ENCODE measurements at places on chromosomes 6 and 20. TPM values are rescaled to one million over a fixed set of nuclear protein-coding genes. Genes with fewer than 3 reads are reported as not detected.

GRCh38 chr20:57432862-57433491 is 41.8 kb downstream of the RBM38 start:
- no peak for DNase-seq

- no peak for DNase-seq
Observed at GRCh38 chr6:111723412-111723970, 117.8 kb upstream of the TRAF3IP2 start.

GRCh38 chr20:2751878-2752566 is 48.4 kb downstream of the CPXM1 start:
- no peak for DNase-seq

- DNase-seq, result no peak
Observed at GRCh38 chr6:113178349-113178748, 678.8 kb upstream of the MARCKS start.

- DNase-seq, result no peak
Observed at GRCh38 chr6:4930025-4930691, 73.7 kb downstream of the RPP40 start.

DNA sequence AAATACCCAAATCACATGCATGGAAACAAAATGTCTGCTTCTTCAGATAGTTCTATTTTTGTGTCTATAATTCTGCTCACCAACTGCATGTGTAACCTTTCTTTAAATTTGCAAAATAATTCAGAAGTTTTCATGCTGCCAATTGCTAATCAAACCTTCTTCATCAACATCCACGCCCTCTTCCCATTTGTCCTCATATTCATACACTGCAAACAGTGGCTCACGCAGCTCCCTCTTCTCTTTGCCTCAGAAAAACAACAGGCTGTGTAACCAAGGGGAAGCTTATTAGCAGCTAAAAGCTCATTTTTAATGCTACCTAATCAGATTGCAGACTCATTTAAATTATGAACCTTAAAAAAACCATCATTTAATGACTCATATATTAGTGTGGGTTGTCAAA is 555.0 kb upstream of the EPHA7 start:
- DNase-seq, result no peak

DNA sequence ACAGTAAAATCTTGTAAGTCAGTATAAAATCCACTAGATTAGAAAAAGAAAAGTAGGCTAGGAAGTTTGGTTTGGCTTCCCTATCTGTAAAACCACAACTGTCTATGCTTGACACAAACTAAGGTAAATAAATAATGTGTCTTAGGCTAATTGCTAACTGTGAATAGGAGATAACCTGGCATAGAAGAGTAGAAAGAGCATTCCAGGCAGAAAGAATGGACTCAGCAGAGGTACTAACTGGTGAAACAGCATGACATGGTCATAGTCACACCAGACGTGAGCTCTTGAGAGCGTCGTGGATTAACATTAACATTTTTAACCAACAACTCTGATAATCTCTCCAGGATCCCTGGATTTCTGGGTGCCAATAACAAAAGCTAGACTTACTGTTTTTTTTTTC is 8.7 kb upstream of the WTAP start:
- DNase-seq, result no peak

DNA sequence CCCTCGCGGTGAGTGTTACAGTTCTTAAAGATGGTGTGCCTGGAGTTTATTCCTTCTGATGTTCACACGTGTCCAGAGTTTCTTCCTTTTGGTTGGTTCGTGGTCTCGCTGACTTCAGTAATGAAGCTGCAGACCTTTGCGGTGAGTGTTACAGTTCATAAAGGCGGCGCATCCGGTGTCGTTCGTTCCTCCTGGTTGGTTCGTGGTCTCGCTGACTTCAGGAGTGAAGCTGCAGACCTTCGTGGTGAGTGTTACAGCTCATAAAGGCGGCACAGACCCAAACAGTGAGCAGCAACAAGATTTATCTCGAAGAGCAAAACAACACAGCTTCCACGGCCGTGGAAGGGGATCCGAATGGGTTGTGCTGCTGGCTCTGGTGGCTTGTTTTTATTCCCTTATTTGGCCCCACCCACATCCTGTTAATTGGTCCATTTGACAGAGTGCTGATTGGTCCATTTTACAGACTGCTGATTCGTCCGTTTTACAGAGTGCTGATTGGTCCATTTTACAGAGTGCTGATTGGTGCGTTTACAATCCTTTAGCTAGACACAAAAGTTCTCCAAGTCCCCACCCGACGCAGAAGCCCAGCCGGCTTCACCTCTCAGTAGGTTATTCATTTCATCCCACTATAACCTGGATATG is 48.2 kb upstream of the ARG1 start:
- DNase-seq, result no peak

GRCh38 chr20:38790200-38791053 is 15.1 kb upstream of the PPP1R16B start:
- DNase-seq, result no peak

- no peak for DNase-seq
Observed at GRCh38 chr6:118663993-118664985, 12.9 kb upstream of the CEP85L start.

GRCh38 chr6:37238381-37238780 is 19.2 kb upstream of the TBC1D22B start:
- DNase-seq, result no peak

- DNase-seq, result no peak
Observed at GRCh38 chr20:39954621-39955020, 734.4 kb downstream of the MAFB start.

DNA sequence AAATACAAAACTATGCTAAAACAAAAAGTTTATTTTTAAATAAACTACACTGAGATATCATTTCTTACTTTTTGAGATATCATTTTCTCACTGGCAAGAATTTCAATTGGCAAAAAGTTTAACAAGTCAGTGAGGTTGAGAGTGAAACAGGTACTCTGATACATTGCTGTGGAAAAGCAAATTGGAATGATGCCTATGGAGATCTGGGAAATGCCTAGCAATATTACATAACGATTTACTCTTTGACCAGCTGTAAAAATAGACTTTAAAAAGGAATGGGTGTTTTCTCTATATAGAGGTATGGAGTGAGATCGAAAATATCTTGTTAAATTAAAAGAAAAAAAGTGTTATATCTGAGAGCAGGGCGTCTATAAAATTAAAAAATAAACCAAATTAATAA is 16.9 kb downstream of the CGAS start:
- DNase-seq, result no peak

GRCh38 chr6:115947966-115948541 is 112.6 kb downstream of the FRK start:
- no peak for DNase-seq

DNA sequence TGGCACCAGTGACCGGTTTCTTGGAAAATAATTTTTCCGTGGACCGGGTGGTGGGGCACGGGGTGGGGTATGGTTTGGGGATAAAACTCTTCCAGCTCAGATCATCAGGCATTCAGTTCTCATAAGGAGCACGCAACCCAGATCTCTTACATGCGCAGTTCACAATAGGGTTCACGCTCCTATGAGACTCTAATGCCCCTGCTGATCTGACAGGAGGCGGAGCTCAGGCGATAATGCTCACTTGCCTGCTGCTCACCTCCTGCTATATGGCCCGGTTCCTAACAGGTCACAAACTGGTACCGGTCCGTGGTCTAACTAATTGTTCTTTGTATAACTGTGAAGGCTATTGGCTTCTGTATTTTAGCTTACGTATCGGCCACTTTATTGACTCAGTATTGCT is 51.7 kb downstream of the VSTM2L start:
- DNase-seq, result no peak

- DNase-seq, result no peak
Observed at GRCh38 chr20:51470907-51471411, 71.6 kb downstream of the NFATC2 start.

- no peak for DNase-seq
Observed at GRCh38 chr20:51199920-51200319, 177.0 kb upstream of the KCNG1 start.

GRCh38 chr6:6781172-6781872 is 192.8 kb downstream of the LY86 start:
- peak; percentile 39 for DNase-seq

- no peak for DNase-seq
Observed at GRCh38 chr20:63765902-63766301, 26.3 kb downstream of the SLC2A4RG start.

DNA sequence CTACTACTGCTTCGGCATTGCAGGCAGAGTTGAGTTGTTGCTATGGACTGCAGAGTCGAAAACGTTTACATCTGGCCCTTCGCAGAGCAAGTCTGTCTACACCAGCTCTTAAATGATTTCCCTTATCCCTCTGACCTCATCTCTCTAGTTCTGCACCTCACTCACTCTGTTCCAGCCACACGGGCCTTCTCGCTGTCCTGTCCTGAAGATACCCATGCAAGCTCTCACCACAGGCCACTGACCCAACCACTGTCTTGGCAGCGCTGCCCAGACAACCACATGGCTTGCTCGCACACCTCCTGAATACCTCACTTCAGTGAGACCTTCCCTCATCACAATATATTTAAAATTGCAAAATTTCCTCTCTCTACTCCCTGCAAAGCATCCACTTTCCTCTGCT is 31.4 kb downstream of the B4GALT5 start:
- DNase-seq, result no peak

GRCh38 chr6:168039849-168040248 is 39.2 kb downstream of the FRMD1 start:
- no peak for DNase-seq

- no peak for DNase-seq
Observed at GRCh38 chr20:17541596-17541995, 10.4 kb upstream of the BFSP1 start.

DNA sequence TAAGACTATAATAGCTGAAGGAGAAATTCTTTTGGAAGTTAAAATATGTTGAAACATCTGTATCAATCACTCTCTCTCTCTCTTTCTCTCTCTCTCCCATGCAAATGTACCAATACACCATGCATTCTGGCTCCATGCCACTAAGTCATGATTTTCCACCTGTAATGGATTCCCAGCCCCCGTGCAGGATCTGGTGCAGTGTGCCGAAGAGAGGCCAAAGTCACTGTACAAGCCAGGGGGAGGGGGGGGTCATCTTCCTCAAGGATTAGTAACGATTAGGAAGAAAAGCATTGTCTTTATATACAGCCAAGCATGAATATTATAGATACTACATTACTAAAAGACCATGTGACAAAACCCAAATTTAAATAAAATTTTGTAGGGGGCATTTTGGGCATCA is 725.1 kb downstream of the KIF16B start:
- no peak for DNase-seq

DNA sequence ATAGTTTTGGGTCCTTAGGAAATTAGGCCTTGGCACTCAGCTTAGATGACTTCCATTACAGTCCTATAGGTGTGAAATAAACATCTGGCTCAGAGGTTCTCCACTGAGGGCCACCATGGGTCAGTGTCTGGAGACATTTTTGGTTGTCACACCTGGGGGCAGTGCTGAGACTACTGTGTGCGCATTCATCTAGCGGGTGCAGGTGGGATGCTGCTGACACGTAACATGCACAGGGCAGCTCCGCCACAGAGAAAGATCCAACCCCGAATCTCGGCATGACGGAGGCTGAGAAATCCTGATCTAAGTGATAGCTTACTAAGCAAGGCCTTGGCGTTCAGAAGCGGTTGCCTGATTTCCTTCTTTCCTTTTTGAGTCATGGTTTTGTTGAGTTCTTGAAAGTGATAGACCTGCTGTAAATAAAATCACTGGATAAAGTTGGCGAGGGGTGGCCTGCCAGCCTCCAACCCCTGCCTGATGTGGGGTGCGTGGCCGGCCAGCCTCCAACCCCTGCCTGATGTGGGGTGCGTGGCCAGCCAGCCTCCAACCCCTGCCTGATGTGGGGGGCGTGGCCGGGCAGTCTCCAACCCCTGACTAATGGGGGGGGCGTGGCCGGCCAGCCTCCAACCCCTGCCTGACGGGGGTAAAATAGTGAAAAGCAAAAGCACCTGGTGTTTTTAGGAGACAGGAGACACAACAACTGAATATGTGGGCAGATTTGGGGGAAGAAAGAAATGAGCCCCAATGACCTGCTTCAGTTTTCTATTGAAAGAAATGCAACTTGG is 158.1 kb downstream of the CDH26 start:
- DNase-seq, result no peak

DNA sequence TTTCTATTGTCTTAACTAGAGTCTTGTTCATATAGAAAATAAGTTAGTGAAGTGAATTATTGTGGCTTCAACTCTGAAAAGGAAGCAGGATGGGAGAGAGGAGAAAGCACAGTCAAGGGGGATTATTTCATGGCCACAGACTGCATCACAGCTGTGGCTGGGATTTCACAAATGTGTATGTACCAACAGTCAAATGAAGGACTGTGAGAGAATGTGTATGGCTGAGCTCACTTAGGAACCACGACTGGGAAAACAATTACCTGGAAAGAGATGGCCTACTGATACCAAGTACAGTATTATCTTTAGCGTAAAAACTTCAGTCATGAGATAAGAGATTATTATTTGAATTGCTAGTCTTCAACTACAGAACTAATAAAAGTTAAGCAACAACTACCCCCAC is 54.9 kb downstream of the SESN1 start:
- no peak for DNase-seq

DNA sequence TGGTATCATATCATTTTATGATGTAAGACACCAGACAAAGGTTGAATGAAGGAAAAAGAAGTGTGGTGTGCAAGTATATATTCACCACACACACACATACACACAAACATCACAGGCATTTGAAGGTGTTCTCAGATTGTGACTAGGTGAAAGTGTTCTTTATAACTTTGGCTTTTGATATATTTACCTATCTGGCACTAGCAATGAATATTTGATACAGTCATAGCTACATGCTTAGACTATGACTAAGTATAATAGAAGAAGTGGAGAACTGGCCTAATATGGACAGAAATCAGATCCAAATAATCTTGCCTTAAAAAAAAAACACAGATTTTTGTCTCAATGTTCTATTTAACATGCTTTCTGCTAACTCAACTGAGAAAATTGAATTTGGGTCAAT is 809.9 kb downstream of the KIF16B start:
- DNase-seq, result no peak

GRCh38 chr6:73710948-73711347 is 14.9 kb downstream of the CD109 start:
- DNase-seq, result no peak

- DNase-seq, result no peak
Observed at GRCh38 chr20:49501917-49502316, 19.4 kb upstream of the KCNB1 start.

- no peak for DNase-seq
Observed at GRCh38 chr6:109739686-109740085, 48.6 kb downstream of the FIG4 start.

GRCh38 chr6:132215805-132216204 is 185.5 kb downstream of the MOXD1 start:
- DNase-seq, result no peak

DNA sequence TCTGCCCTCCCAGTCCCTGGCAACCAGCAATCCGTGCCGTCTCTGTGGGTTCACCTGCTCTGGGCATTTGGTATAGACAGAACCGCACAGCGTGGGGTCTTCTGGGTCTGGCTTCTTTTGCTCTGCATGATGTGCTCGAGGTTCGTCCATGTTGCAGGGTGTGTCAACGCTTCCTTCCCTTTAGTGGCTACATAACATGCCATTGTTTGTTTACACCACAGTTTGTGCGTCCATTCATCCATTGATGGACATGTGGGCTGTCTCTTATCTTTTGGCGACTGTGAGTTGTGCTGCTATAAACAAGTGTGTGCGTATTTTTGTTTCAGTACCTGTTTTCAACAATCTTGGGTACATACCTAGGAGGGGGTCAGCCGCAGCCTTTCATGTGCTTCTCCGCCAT is 149.5 kb upstream of the RPS6KA2 start:
- no peak for DNase-seq

METTL24 gene
- 6.9 TPM for total RNA-seq

LHFPL5 gene
- total RNA-seq, result not detected

ZKSCAN4 gene
- total RNA-seq, result 3.7 TPM

CNR1 gene
- total RNA-seq, result 14.4 TPM

LY6G6F gene
- total RNA-seq, result not detected

MDFI gene
- total RNA-seq, result 51.4 TPM

SNX3 gene
- 218 TPM for total RNA-seq

TRIM38 gene
- 7.8 TPM for total RNA-seq

OR2H1 gene
- not detected for total RNA-seq

SPATS1 gene
- total RNA-seq, result not detected

SEMG1 gene
- not detected for total RNA-seq
